Suppressor macrophage treated with lipopolysaccharide for 1 hour (primary cell): ENCODE measurements at places on chromosomes 6 and 20.

- peak; percentile 86 for DNase-seq
Observed at GRCh38 chr20:17679941-17680835, 1.9 kb downstream of the RRBP1 start.

DNA sequence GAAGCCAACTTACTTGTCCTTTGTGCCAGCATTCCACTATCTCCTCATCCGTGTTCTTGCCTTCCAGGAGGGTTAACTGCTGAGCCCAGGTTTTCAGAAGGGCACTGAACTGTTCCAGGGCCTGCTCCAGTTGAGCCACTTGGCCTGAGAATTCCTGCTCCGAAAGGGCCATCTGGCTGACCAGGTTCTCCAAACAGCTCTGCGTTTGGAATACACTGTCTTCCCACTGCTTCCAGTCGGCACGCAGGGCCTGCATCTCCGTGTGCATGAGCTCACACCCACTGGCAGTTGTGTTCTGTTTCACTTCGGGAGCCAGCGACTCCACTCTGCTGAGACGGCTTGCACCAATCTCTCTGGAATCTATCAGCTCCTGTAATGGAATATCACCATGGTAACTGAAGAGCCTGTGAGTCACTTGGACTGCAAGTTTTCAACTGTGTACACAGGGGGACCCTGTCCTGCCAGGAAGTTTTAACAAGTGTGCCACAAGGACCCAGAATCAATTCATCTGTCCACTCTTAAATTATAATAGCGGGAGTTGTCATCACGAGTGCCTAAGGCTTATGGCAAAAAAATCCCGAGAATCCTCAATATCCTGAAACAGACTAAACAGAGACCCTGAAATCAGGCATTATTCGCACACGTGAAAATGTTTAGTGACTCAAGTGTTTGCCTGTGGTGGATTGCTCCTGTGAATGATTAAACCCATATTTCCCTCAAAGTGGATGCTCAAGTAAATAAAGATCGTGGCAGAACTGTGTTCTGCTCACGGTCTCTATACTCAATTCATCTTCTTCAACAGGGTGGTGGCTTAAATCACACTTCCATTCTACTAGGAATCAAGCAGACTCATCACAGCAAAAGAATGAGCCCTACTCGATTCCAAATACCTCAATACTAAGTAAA, 255.9 kb downstream of the SYNE1 start:
- DNase-seq, result no peak

- no peak for DNase-seq
Observed at GRCh38 chr20:47008842-47009518, 114.3 kb downstream of the EYA2 start.

DNA sequence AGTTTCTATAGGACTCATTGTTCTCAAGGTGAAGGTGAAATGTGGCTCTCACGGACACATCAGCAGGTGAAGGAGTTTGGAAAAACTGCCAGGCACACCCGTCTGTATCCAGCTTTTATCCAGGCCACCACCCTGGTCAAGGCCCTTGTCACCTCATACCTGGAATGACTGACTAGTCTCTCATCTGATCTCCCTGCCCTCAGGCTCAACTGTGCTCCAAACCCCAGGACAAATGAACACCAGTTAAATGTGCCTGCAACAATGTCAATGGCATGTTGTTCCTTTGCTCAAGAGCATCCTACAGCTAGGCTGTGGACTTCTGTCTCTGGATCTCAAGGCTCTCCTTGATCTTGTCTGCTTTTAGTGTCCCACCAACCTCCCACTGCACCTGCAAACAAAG, 47.6 kb upstream of the DSP start:
- no peak for DNase-seq

DNA sequence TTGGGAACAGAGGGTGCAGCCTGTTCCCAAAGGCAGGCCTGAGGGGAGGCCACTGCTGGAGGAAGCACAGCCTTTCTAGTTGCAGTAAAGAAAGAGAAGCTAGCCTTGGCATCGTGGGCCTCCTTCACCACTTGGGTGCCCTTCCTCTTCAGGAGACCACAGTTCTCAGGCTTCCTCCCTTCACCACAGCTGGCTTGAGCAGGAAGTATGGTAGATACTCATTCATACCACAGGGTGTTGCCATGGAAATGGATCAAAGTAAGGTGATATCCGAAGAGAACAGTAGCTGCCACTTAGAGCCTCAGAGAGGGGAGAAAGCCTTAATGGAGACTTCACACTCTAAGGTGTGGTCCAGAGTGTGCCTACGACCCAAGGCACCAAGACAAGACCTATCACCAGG, 120.4 kb upstream of the RIPOR2 start:
- peak; percentile 53 for DNase-seq

DNA sequence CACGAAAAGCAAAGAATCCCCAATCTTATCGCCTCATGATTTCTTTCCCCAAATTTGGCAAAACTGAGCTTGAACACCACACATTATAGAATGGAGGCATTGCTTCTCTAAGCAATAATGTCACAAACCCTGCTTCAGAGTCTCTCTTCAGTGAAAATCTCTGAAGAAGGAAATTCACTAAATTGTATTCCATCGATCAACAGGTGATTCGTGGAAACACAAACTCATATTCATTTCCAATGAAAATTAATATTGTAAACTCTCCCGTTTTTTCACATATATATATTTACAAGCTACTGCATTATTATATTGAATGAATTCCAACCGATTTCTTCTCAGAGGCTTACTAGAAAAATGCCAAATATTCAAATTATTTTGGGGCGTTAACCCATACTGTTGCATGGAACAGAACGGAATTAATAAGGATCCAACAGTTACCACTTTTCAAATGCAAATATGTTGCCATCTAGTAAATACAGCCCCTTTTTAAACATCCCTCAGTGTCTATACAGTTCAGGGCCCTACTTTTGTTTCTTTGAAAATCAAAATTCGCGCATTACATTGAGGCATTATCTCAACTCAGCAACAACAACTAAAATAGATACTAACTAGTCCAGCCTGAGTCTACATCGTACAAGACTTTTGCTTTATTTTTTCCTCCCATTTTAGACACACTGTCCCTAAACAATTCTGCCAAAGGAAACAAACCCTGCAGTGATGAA, 1.3 kb downstream of the KIF13A start:
- DNase-seq, result no peak

DNA sequence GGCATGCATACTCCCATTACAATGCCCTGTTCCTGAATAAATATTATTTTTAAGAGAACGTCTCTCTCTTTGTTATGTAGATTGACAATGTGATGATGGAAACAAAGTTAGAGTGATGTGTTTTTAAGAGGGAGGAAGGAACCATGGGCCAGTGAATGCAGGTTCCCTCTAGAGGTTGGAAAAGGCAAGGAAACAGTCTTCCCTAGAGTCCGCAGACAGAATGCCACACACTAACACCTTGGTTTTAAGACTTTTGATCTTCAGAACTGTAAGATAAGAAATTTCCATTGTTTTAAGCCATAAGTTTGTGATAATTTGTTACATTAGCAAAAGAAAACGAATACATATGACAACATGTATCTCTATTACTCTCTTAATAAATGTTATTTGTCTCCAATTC, 4.7 kb upstream of the CENPW start:
- no peak for DNase-seq

GRCh38 chr6:133340557-133340956, 99.4 kb downstream of the EYA4 start:
- DNase-seq, result no peak
